ENCODE measurements at places on chromosomes 1 and 21.

GRCh38 chr1:114078116-114078515 is 75.6 kb downstream of the SYT6 start:
- DNase-seq: no peak

DNA sequence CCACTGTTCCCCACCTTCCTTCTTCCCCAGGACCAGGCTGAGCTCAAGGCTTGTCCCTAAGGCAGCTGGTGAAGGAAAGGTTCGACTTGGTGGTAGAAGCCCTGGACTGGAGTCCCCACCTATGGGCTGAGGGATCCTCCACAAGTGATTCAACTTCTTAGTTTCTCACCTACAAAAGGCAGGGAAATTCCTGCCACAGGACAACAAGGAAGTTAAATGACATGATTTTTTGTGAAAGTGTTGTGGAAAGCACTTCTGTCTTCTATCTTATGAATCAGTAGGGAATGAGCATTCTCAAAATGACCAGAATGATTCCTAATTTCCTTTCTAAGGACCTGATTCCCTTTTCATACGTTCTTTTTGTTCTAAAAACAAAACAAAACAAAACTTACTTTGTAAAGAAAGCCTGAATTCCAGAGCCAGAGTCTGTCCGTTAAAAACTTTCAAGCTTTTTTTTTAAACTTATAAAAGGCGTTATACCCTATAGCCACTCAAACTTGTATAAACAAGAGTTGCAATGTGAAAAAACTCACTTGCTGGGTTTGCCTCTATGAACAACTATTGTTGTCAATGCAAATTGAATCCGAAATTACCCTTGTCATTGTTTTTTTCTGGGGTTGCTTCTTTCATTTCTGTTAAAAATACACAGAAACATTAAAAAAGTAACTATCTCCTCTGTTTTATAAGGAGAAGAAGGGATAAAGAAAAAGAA is 12.2 kb downstream of the KCNJ15 start:
- DNase-seq: no peak

- no peak for DNase-seq
These were observed 57.4 kb downstream of the PPP1R12B start for GRCh38 chr1:202405928-202406327.

- DNase-seq: peak; percentile 56
These were observed at the start of gene PHGDH for GRCh38 chr1:119711804-119712341. PHGDH (plus strand) TSS chr1:119711934; CDS start chr1:119712023, 89 bp downstream.
